ENCODE measurements at places on chromosomes 4 and X. TPM values are rescaled to one million over a fixed set of nuclear protein-coding genes. Genes with fewer than 3 reads are reported as not detected.

GJB1 gene
- 0.28 TPM for total RNA-seq

ELF4 gene
- 48.0 TPM for total RNA-seq

DOCK11 gene
- 2.0 TPM for total RNA-seq

SNX25 gene
- 16.7 TPM for total RNA-seq

RAB39B gene
- 2.0 TPM for total RNA-seq

ARHGAP6 gene
- total RNA-seq: 0.13 TPM

INTS12 gene
- total RNA-seq: 13.9 TPM

ADGRA3 gene
- 41.2 TPM for total RNA-seq

RPA4 gene
- total RNA-seq: 0.23 TPM

SPATA4 gene
- not detected for total RNA-seq

TLR10 gene
- total RNA-seq: 0.05 TPM

GRCh38 chr4:98518559-98519267 is 139.7 kb downstream of the TSPAN5 start:
- no peak for DNase-seq

GRCh38 chr4:170127758-170128157 is 38.0 kb upstream of the AADAT start:
- no peak for DNase-seq

GRCh38 chr4:93897559-93897958 is 69.0 kb downstream of the ATOH1 start:
- no peak for DNase-seq

GRCh38 chr4:39685990-39686389 is 11.9 kb upstream of the UBE2K start:
- no peak for DNase-seq

GRCh38 chrX:30971774-30972603 is 82.9 kb upstream of the TAB3 start:
- DNase-seq: peak; percentile 30

GRCh38 chrX:66163447-66163846 is 600 bp upstream of the HEPH start:
- DNase-seq: no peak

- no peak for DNase-seq
Observed at GRCh38 chrX:20361081-20361889, 94.6 kb upstream of the RPS6KA3 start.

DNA sequence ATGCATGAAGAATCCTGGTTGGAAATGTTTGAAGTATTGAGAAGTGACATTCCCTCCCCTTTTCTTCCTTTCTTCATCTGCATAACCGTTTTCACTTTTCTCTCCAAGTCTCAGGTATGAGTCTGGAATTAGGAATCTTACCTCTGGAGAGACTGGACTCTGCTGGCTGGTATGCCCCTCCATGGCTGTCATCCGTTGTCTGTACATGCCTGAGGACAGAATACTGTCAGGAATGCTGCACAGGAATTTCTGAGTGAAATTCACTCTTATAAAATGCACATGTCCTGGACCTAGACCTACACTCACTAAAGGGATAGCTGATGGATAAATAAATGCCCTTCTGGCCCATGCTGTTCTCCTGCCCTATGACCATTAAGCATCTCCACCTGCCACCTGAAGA is 179.5 kb downstream of the MSN start:
- DNase-seq: no peak

DNA sequence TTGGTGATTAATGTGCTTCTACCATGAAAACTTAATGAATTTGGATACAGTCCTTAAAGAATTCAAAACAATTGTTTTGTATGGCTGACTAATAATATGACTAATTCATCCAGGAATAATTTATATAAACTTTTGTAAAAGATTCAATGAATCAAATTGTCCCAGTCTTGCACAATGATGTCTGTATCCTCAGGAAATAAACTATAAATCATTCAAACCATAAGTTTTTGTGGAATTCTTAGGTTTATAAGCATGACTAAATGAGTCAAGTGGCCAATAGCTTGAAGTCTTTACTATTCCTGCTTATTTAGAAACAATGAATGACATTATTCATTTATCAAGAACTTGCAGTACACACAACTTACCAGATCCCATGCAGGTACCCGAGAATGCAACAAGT is 935.0 kb upstream of the INTU start:
- DNase-seq: no peak

- no peak for DNase-seq
Observed at GRCh38 chr4:53601251-53601764, 10.0 kb upstream of the LNX1 start.

DNA sequence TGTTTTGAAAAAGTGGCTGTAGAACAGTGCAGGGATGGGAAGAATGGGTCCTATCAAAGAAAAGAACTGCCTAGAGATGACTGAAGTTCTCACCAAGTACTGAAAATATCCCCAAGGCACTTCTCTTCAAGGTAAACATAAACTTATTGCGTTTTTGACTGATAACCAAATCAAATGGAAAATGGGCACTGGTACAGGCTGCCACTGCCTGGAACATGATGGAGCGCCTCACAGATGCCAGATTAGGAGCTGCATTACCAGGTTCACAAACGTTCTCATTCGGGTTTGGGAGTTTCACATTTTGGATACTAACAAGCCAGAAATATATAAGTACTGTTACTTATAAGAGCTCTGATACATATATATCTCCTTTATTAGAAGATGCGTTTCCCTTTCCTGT is 141.3 kb downstream of the CBR4 start:
- DNase-seq: no peak

DNA sequence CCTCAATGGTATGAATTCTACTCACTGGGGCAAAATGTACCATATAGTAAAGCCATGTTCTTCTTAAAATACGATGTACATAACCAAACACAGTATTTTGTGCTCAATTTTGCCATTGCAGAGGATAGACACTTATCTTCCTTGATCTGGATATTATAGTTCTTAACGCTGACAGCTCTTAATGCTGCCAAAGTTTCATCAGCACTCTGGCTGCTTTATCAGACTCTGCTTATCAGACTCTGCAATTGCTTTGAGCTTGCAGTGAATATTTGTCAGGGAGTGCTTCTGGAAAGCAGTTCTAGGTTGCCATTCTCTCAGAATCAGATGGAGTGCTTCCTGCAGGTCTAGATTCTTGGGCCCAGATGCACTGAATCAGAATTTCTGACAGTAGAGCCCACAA is 863.1 kb downstream of the CCSER1 start:
- DNase-seq: no peak

DNA sequence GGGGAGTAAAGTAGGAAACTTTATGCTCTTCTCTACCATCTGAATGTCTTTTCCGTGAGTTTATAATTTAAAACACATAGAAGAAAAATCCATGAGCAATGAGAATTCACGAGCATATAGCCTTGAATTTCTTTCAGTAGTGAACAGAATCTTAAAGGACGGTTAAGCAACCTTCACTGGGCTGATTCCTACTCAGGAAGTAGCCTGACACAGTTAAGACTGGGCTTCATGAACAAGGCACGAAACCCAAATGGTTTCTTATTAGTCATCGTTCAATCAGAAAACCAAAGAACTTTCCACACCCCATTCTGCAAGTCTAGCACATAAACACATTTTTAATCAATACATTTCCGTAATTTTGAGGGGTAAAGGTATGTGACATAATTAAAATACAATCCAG is 95.8 kb downstream of the SH3KBP1 start:
- DNase-seq: no peak

GRCh38 chrX:105738162-105738561 is 84.2 kb upstream of the NRK start:
- no peak for DNase-seq

DNA sequence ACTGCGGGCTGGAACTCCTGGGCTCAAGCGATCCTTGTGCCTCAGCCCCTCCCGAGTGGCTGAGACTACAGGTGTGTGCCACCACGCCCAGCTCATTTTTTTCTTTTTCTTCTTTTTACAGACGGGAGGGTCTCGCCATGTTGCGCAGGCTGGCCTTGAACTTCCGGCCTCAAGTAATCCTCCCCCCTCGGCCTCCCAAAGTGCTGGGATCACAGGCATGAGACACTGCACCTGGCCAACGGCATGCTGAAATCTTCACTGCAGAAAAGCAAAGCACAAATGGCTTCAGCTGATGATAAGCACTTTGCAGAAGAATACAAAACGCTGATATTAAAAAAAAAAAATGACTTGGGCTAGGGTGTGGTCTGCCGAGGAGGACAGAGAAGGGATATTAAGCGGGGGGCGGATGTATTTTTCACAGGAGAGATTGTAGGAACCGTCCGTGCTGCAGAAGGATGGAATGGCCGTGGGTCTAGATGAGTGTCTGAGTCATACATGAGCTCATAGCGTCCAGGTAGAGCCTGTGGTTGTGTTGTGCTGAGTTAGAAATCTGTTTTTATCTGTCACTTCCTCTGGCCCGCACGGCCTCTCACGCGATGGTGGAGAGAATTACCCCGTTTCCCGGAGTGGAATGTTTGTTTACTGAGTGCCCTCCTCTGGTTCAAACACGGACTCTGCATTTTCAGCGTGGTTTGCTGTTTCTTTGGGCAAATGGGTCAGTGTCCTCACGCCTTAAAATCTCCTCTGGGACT is 8.5 kb upstream of the AKAP17A start:
- DNase-seq: peak; percentile 25

DNA sequence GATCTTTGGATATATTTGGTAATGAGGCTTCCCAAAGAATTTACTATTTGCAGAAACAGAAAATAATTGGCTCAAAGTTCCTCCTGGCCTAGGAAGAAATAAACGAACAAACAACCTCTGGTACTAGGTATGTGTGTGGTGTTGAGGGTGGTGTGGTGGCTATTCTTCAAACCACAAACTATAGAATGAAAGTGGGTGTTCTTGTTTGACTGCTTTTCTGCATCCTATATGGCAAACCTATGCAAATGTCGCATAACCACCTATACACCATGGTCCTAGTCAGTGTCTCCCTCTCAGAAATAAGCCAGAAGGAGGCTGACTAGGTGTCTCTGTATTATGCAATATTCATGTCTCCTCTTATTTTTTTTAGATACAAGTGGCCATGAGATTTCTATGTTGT is 106.6 kb upstream of the PCDH18 start:
- no peak for DNase-seq

- DNase-seq: no peak
Observed at GRCh38 chr4:168777277-168777965, 232.6 kb downstream of the CBR4 start.

GRCh38 chrX:114077773-114078172 is 506.1 kb upstream of the HTR2C start:
- no peak for DNase-seq

GRCh38 chrX:154082396-154083125 is 15.0 kb downstream of the MECP2 start:
- no peak for DNase-seq

DNA sequence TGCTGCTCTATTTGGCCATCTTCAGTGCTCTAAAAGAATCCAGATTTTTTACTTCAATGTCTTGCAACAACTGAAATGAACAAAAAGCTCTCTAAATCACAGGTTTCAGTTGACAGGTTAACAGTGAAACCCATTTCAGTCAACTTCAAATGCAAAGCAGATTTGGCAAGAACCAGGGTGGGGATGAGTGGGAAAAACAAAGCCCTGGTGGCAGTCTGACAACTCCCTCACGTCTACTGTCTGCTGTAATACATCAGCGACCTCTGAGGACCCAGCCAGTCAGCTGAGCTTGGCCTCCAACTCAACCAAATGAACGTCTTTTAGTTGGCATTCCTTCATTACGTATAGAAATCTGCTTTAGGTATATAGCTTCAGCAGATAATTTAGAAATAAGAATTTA is 95.8 kb downstream of the COL25A1 start:
- no peak for DNase-seq
